ENCODE measurements at places on chromosomes 16 and 17.

DNA sequence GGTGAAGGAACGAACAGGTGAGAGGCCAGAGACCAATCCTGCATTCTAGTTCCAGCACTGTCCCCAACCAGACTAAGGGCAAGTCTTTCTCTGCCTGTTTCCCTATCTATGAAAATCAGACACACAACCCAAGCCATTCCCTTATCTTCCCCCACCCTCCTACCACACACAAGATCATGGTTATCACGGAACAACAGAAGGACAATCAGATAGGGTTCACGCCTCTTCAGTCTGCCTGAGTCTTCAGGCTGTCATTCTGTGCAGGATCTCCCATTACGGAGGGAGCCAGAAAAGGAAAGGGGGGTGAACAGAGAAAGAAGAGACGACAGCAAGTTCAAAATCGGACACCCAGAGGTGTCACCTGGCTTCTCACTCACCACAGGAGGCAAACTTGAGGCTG, 11.1 kb downstream of the TLE7 start:
- no peak for DNase-seq

- no peak for DNase-seq
Observed at GRCh38 chr16:81491541-81492188, 47.1 kb downstream of the CMIP start.

GRCh38 chr16:35252356-35252936, 1793.0 kb downstream of the TP53TG3F start:
- DNase-seq = no peak

GRCh38 chr17:68346448-68346847, 55.2 kb downstream of the ARSG start:
- DNase-seq = peak; percentile 52

GRCh38 chr16:1324286-1324826, 9.1 kb upstream of the BAIAP3 start:
- DNase-seq = no peak

- DNase-seq = no peak
Observed at GRCh38 chr17:81367171-81367570, 28.1 kb upstream of the BAHCC1 start.

GRCh38 chr16:1909561-1910231, 8.5 kb downstream of the HS3ST6 start:
- no peak for DNase-seq

- DNase-seq = no peak
Observed at GRCh38 chr16:3490911-3491629, 4.2 kb downstream of the C16orf90 start.

GRCh38 chr16:66391726-66392670, 25.5 kb downstream of the CDH5 start:
- DNase-seq = no peak

GRCh38 chr17:7043497-7044198, at the start of gene SLC16A11:
Gene SLC16A11 (minus strand): TSS chr17:7044092. CDS start chr17:7043513, 579 bp downstream.
- no peak for DNase-seq

DNA sequence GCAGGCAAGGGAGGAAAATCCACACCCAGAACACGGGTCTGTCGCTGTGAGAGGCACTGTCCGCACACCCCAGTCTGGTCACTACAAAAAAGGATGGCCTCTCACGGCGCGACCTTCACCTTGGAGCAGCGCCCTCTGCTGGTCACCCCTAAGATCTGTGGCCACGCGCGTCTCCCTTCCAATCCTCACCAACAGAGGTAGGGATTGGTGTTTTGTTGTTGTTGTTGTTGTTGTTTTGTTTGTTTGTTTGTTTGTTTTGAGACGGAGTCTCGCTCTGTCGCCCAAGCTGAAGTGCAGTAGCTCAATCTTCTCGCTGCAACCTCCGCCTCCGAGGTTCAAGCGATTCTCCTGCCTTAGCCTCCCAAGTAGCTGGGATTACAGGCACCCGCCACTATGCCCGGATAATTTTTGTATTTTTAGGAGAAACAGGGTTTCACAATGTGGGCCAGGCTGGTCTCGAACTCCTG, 15.0 kb upstream of the C17orf58 start:
- DNase-seq = peak; percentile 42

- no peak for DNase-seq
Observed at GRCh38 chr17:40366076-40366860, 1.7 kb upstream of the GJD3 start.

DNA sequence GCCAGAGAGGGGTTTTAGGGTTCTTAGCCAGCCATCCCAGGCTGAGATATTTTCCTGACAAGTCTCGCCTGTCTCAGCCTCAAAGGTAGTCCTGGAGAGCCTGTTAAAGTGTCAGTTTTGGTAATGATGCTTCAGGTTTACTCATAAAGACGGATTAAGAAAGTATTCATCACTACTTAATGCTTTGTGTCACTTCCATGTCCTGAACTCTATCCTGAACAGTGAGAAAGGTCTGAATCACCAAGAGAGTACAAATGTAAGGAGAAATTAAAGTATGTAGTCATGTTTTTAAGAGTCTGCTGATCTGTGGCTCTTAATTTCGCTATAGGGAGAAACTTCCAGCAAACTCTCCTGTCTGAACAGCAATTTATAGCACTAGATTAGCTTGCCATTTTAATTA, 14.0 kb downstream of the RPGRIP1L start:
- DNase-seq = no peak

DNA sequence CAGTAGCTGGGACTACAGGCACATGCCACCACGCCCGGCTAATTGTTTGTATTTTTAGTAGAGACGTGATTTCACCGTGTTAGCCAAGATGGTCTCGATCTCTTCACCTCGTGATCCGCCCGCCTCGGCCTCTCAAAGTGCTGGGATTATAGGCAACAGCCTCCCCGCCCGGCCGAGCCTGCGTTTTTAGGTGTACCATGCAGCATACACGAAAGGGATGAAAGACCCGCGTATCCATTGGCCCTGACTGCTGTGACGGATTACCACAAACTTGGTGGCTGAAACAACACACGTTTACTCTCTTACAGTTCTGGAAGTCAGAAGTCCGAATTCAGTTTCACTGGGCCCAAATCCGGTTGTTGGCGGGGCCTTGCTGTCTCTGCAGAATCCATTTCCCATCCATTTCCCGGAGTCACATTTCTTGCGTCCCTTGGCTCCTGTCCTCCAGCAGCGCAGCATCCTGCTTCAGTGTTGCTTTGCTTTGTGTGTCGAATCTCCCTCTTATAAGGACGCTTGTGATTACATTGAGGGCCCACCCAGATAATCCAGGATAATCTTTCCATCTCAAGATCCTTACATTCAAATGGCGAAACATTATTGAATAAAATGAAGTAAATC, 8.3 kb upstream of the GUCY2D start:
- no peak for DNase-seq

- DNase-seq = no peak
Observed at GRCh38 chr16:50573279-50573678, 25.1 kb downstream of the NKD1 start.

DNA sequence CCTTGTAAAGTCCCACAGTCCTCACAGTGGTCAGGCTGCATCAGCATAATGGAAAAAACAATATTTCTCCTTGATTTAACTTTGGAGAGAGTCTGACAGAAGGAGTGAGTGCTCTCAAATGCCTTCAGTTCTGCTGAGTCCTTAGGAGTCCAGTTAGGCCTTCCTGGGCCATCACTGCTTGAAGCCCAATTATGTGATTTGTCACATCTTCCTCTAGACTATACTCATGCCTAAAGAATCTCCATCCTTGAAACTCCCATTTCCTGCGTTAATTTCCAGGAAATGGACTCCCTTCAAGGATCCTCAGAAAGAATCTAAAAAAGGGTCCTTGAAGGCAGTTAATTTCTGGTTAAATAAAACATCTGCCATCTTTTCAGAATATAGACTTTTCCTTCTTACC, 52.8 kb downstream of the SLFN5 start:
- no peak for DNase-seq

DNA sequence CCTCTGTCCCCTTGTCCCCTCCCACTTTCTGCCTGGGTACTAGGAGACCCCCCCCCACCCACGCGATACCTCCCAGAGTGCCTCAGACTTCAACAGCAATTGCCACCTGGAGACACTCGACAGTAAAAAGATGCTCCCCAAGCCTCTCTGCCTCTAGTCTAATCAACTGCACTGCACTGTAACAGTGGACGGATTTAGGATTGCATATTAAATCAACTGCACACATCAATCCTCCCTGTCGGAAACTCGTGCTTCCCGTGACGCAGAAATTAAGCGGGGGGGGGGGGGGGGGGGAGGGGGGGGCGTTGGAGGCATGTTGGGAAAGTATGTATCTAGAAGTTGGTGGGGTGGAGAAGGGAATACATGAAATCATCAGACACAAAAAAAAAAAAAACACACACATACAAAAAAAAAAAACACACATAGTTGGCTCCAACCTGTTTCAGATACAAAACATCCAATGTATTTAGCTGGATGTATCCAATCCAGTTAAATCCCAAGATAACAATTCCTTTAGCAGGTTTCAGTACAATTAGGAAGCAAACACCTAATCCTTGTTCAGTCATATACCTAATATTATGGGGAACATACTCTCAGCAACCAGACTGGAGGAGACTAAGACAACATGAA, 29.7 kb downstream of the FAM222B start:
- no peak for DNase-seq

DNA sequence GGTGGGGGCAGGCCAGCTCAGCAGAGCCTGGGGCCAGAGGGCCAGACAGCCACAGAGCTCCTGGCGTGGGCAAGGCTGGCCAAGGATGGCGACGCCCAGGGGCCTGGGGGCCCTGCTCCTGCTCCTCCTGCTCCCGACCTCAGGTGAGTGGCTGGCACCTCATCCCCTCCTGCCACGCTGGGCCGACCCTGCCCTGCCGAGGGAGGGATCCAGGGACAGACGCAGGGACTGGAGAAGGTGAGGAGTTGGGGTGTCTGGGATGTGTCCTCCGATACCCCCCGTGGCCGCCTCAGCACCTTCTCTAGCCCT, at the start of gene ADGRG3:
Gene ADGRG3, plus strand, starts transcription at position 44 of the 309 bp plus-strand sequence. Its CDS starts 42 bp downstream, at position 86.
- DNase-seq = no peak

DNA sequence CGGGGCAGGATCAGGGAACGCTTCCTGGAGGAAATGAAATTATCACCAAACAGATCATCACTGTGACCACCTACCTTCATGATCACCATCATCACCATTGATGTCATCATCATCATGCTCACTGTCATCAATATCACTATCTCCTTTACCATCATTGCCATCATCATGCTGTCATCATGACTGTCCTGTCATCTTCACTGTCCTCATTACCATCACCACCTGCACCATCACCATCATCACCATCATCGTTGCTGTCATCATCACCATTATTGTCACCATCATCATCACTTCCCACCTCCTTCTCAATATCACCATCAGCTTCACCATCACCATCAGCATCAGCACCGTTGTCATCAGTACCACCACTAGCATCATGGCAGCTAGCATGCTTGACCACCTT, 65.3 kb downstream of the NTN1 start:
- DNase-seq = no peak

DNA sequence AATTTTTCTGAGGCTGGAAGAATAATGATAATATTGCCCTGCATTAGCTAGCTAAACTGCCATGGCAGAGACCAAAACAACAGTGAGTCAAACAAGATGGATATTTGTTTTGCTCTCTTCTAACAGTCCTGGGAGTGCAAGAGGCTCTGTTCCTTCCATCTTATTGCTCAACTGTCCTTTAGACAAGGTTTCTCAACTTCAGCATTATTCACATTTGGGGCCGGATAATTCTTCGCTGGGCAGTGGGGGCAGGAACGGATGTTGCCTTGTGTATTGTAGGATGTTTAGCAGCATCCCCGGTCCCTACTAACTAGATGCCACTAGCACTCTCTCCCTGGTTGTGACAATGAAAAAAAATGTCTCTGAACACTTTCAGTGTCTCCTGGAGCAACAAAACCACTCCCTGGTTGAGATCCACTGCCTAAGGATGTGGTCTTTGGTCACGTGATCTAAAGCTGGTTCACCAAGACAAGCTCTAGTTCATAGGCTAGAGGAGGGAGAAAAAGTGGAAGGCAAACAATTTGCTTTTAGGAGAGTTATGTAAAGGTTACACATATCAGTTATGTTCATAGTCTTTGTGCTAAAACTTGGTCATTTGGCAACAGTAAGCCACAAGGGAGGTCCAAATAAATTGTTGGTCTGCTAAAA, 144.4 kb downstream of the PCTP start:
- DNase-seq = no peak

DNA sequence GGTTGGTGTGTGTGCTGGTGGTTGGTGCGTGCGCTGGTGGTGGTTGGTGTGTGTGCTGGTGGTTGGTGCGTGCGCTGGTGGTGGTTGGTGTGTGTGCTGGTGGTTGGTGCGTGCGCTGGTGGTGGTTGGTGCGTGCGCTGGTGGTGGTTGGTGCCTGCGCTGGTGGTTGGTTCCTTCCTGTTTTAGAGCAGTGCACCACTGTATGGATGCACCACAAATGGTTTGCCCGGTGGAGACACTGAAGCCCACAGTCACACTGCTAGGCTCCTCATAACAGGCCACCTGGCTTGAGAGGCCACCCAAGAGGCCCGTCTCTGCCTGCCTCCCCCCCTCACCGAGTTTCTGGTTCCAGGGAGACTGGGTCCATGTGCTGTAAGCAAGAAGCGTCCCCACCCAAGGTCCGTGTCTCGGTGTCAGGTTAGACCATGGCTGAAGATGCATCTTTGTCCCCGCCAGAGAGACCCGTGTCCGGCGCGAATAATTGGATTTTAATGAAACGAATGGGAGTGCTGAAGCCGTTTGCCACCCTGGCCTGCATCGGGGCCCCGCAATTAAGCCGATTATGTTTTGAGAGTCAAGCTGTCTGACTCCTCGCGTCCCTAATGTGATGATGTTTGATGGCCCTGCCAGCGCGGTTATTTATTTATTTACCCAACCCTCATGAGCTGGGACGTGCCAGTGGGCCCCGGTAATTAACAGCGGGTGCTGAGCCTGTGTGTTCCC, 161.3 kb upstream of the GSE1 start:
- no peak for DNase-seq

- no peak for DNase-seq
Observed at GRCh38 chr17:38556239-38556638, 49.5 kb downstream of the SRCIN1 start.

GRCh38 chr17:52159246-52160135, 977 bp upstream of the CA10 start:
- no peak for DNase-seq

GRCh38 chr16:24075931-24076716, 180.0 kb upstream of the CACNG3 start:
- no peak for DNase-seq

DNA sequence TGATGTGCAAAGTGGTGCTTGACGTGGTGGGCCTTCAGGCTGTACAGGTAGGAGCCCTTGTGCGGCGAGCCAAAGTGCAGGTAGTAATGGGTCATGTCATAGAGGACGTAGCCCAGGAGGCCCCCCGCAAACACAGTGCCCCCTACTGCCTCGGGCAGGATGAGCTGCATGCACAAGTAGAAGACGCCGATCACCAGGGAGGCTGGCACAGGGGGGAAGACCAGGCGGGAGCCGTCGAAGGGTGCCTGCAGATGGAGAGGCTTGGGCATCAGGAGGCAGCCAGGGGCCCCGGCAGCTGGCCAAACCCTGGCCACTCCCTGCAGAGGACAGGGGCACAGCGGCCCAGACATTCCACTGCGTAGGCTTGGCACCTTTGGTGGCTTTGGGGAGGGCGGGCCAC, 15.7 kb upstream of the MLKL start:
- DNase-seq = no peak

GRCh38 chr17:41322903-41323895, 7.7 kb upstream of the KRTAP17-1 start:
- no peak for DNase-seq

- no peak for DNase-seq
Observed at GRCh38 chr17:69302682-69303081, 24.3 kb downstream of the ABCA5 start.
